Stimulated activated CD8-positive, alpha-beta memory T cell treated with anti-CD3 and anti-CD28 coated beads, Interleukin-7, amount 100 ng/mL, for 1 hour (primary cell): ENCODE measurements at places on chromosomes 4 and X.

GRCh38 chrX:71128166-71128833 lies 9.9 kb downstream of the MED12 start:
- DNase-seq, result no peak

GRCh38 chrX:119640731-119641170 lies 34.5 kb upstream of the NKRF start:
- no peak for DNase-seq

DNA sequence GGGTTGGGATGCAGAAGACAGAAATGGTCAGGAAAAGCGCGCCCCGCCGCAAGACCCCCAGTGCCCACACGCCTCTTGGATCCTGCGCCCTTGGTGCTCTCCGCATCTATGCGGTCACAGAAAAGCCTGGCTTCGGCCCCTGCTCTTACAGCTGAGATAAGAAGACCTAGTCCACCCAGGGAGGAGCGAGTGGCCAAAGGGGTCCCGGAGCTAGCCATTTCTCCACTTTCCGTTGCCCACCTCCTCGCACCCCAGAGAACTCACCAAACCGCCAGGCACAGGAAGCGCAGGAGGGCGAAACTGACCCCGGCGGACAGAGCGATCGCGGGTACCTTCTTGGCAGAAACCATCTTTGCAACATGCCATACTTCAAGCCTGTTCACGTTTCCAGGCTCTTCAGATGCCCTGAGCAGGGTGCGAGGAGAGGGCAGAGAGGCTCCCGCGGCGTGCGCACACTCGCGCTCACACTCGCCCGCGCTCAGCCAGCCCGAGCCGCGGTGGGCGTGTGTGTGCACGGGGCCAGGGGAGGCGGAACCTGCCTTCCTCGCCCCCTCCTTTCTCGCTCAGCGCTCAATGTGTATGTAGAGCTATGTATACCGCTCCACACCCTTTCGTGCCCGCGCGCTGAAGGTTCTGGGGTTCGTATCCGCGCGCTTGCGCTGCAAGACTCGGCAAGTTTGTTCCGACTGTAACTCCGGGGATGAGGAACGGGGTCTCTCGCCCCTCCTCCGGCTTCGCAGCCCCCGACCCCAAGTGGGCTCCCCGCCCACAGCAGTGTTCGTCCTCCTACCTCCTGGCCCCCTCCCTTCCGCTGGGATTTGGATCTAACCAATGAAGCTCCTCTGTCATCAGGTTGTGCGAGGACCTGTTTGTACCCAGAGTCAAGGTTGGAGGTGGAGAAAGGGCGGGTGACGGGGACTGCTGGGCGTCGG lies at the start of gene GABRA4:
Gene GABRA4 (minus strand): TSS at position 507 of the 932 bp plus-strand sequence. CDS start 157 bp downstream, at position 350.
- DNase-seq, result no peak

DNA sequence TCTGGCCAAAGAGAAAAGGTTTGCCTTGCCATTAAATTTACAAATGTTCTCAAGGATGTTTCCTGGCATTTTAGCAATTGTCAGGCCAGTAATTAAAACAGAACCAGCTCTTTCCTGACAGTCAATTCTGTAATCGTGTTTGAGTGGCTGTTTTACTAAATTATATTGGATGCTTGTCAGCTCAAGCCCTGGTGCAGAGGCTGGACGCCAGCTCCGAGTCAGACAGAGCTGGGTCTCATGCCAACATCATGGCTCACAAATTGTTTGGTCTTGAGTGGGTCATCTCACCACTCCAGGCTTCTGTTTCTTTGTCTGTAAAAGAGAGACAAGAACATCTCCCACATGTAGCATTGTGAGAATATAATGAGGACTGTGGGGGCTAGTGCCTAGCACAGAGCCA lies 190.3 kb upstream of the PSAPL1 start:
- DNase-seq, result no peak

- no peak for DNase-seq
These were observed 26.5 kb downstream of the ZNF81 start for GRCh38 chrX:47863187-47863586.

GRCh38 chr4:116055857-116056827 lies 942.7 kb upstream of the NDST4 start:
- no peak for DNase-seq

GRCh38 chr4:85544751-85545150 lies 69.8 kb downstream of the ARHGAP24 start:
- DNase-seq, result no peak

GRCh38 chr4:41307638-41308037 lies 50.9 kb downstream of the UCHL1 start:
- DNase-seq, result no peak

DNA sequence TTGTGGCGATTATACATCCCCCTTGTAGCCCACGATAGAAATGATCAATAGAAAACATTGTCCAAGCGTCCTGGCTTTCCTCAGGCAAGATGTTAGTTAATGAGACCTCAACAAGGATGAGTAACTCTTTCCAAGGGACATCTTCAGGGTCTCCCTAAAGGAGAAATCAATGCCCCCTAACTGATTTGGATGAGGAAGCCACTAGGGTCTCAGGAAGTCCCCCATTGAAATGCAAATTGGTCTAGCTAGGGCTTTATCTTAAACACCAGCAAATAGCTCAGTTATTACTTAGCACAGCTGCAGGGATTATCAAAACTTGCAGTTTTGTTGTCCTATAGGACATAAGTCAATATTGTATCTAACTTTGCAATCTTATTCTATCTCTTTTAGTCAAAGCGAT lies 721.5 kb downstream of the IL1RAPL1 start:
- DNase-seq, result no peak

DNA sequence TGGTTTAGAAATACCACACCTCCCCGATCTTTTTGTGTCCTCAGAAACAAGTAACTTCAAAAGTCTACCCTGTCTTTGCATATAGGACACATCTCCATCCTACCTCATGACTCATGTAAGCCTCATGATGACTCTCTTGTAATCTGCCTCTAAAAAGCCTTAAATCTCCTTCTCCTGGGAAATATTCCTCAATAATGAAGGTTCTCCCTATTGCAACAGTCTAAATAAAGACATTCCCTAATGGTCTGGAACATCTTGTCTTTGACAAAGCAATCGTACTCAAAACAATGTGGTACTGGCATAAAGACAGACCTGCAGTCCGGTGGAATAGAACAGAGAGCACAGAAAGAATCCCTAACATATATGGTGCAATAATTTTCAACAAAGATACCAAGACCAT lies 257.7 kb downstream of the OPHN1 start:
- DNase-seq, result no peak

DNA sequence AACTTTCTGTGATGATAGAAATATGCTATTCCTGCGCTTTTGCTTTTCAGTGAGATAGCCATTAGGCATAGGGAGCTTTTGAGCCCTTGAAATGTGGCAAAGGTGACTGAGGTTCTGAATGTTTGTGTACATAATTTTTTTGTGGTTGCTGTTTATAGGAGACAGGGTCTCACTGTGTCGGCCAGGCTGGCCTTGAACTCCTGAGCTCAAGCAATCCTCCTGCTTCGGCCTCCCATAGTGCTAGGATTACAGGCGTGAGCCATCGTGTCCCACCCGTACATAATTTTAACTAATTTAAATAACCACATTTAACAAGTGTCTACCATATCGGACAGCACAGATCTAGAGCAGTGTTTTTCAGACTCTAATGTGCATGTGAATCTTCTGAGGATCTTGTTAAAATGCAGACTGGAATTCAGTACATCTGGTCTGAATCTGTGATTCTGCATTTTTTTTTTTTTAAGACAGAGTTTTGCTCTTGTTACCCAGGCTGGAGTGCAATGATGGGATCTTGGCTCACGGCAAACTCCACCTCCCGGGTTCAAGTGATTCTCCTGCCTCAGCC lies 45.3 kb downstream of the CASP6 start:
- DNase-seq, result no peak

- DNase-seq, result no peak
These were observed 8.6 kb downstream of the LCORL start for GRCh38 chr4:18012807-18013462.

- DNase-seq, result no peak
These were observed 984.9 kb upstream of the INTU start for GRCh38 chr4:126647756-126648397.

DNA sequence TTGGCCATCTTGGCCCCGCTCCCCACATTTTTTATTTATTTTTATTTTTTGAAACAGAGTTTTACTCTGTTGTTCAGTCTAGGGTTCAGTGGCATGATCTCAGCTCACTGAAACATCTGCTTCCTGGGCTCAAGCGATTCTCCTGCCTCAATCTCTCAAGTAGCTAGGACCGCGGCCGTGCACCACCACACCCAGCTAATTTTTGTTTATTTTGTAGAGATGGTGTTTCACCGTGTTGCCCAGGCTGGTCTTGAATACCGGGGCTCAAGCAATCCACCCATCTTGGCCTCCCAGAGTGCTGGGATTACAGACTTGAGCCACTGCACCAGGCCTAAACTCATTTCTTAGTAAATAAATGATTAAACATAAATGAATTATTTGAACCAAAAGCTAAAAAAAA lies 322.0 kb upstream of the LCORL start:
- DNase-seq, result no peak

DNA sequence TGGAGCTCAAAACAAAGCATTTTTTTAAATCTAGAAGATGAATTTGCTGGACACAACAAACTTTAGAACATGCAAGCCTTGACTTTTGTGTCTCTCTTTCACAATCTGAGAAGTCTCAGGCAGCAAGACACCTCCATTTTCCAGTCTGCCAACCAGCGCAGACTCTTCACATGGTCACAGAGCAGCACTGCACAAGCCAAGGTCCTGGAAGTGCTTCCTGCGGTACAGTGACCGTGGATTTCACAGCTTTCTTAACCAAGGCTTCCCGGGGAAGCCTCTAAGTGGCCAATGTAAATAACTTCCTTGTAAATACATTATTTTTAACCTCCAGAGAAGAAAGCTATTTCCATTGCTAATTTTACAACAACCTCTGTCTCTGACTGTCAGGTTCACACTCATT lies 31.2 kb downstream of the ZNF827 start:
- DNase-seq, result no peak

GRCh38 chr4:167117273-167117672 lies 117.0 kb downstream of the SPOCK3 start:
- DNase-seq, result no peak

- no peak for DNase-seq
These were observed 78.2 kb downstream of the AFAP1 start for GRCh38 chr4:7861440-7861881.

- no peak for DNase-seq
These were observed 38.9 kb downstream of the TKTL1 start for GRCh38 chrX:154334496-154334895.
